T-helper 2 cell treated with Interferon-gamma antibody and Interleukin-4, amounts not matched to agents 100 ng/mL and 5 ng/mL, for 36 hours (primary cell): ENCODE measurements at places on chromosomes 7 and 10. TPM values are rescaled to one million over a fixed set of nuclear protein-coding genes. Genes with fewer than 3 reads are reported as not detected.

The WNT8B gene
- total RNA-seq = 0.27 and 0.41 TPM in 2 replicates

The ZNF518A gene
- 23.3 and 26.1 TPM in 2 replicates for total RNA-seq

The TMEM139 gene
- total RNA-seq = 0.89 and 1.2 TPM in 2 replicates

The BEND7 gene
- not detected in 2 replicates for total RNA-seq
